Hematopoietic multipotent progenitor cell treated with erythropoietin and hydrocortisone succinate and interleukin-3 and kit ligand, for 4 days (in vitro differentiated cells): ENCODE measurements at places on chromosomes 3 and 15.

GRCh38 chr3:81968658-81969057 lies 207.2 kb upstream of the GBE1 start:
- DNase-seq = no peak

GRCh38 chr3:35071772-35072171 lies 567.6 kb upstream of the ARPP21 start:
- DNase-seq = no peak

DNA sequence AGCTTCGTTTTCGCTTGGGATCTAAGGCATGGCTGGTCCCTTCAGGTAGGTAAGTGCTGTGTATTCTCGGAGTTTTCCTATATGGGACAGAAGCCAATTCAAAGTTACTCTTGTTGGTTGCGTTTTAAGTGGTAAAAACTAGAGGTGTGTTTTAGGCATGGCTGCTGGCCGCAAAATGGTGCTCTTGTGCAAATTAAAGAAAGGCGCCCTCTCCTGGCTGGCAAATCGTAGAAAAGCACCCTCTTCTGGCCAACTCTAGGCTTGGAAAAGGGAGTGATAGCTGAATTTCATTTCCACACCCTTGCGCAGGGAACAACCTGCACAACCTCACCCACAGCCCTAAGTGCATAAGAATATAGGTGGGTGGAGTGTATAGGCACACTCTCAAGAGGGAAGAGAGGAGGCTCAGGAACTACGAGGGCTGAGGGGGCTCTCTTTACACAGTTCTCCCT lies 23.5 kb downstream of the DRD3 start:
- DNase-seq = peak; percentile 61

DNA sequence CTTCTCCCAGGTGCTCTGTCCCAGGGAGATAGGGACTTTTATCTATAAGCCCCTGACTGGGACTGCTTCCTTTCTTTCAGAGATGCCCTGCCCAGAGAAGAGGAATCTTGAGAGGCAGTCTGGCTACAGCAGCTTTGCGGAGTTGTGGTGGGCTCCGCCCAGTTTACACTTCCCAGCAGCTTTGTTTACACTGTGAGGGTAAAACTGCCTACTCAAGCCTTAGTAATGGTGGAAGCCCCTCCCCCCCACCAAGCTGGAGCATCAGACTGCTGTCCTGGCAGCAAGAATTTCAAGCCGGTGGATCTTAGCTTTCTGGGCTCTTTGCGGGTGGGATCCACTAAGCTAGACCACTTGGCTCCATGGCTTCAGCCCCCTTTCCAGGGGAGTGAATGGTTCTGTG lies 253.8 kb upstream of the ARL6 start:
- no peak for DNase-seq

- DNase-seq = no peak
Measured at GRCh38 chr3:129727707-129728106, 121.2 kb upstream of the PLXND1 start.

GRCh38 chr3:184295771-184296170 lies 3.3 kb upstream of the PSMD2 start:
- DNase-seq = no peak
